Left lung (tissue), 14 donors: ENCODE measurements at places on chromosomes 1 and 21. TPM values are rescaled to one million over a fixed set of nuclear protein-coding genes. Genes with fewer than 3 reads are reported as not detected.

- DNase-seq: no peak
Observed at GRCh38 chr1:89147678-89148658, 22.1 kb upstream of the GBP2 start.

GRCh38 chr1:208393826-208394225, 149.6 kb upstream of the PLXNA2 start:
- DNase-seq: no peak

- no peak for DNase-seq
Observed at GRCh38 chr1:78869136-78869535, 137.4 kb downstream of the ADGRL4 start.

DNA sequence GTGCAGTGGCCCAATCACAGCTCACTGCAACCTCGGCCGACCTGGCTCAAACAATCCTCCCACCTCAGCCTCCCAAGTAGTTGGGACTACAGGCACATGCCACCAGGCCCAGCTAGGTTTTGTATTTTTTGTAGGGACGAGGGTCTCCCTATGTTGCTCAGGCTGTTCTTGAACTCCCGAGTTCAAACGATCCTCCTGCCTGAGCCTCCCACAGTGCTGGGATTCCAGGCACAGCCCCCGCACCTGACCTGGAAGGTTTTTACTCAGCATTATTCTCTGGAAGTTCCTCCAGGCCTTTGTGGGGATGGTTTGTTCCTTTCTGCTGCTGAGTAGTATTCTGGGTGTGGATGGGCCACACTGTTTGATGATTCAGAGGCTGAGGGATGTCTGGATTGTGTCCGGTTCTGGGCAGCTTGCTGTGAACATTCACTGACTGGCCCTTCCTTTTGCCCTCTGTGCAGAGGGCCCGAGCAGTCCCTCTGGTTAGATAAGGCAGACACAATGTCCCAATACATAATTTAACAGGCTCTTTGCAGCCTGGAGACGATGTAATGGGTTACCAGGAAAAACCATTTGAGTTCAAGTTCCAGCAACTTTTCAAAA, 6.0 kb upstream of the TRAPPC10 start:
- no peak for DNase-seq

DNA sequence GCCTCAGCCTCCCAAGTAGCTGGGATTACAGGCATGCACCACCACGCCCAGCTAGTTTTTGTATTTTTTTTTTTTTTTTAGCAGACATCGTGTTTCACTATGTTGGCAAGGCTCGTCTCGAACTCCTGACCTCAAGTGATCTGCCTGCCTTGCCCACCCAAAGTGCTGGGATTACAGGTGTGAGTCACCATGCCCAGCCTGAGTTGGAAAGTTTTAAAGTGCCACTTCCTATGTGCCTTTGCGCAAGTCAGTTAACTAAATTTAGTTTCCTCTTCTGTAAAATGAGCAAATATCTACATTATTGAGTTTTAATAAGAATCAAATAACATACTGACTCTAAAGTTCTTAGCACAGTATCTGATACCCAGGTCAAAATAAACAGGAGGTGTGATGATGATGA, 12.4 kb downstream of the SLC19A2 start:
- no peak for DNase-seq

GRCh38 chr1:247111700-247112478, 7.7 kb upstream of the ZNF669 start:
- peak; percentile 59 for DNase-seq

GRCh38 chr1:53321776-53322602, 5.9 kb downstream of the LRP8 start:
- peak; percentile 34 for DNase-seq

LCE3D gene
- polyA plus RNA-seq: not detected

ZFP69 gene
- polyA plus RNA-seq: 11.2 TPM

- DNase-seq: no peak
Observed at GRCh38 chr21:16117851-16118590, 388.2 kb downstream of the USP25 start.

GRCh38 chr1:234307726-234308125, 65.5 kb upstream of the COA6 start:
- no peak for DNase-seq

GRCh38 chr21:42594616-42595282, 58.7 kb upstream of the PDE9A start:
- no peak for DNase-seq

- no peak for DNase-seq
Observed at GRCh38 chr1:27427816-27428315, 35.4 kb downstream of the GPR3 start.

SDE2 gene
- 22.6 TPM for polyA plus RNA-seq

DNA sequence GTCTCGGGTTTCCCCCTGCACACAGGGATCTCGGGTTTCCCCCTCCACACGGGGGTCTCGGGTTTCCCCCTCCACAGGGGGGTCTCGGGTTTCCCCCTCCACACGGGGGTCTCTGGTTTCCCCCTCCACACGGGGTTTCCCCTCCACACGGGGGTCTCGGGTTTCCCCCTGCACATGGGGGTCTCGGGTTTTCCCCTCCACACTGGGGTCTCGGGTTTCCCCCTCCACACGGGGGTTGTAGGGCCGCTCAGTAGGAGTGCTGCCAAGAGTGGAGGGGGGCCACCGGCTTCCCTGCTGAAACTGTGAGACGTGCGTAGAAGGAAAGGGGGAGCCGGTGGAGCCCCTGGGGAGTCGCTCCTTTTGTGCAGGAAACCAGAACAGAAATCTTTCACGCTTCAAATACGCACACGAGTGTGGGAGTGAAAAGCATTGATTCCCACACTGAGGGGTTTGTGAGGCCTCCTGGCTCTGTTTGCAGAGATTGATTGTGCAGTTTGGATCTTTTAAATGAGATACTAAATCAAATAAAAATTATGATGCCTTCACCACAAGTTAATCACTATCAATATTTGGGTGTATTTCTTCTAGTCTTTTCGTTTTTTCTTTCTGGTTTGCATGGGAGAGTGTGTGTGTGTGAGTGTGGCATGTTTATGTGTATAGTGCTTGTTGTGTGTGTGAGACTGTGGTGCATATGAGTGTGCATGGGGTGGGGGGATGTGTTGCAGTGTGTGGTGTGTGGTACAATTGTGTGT, 54.3 kb upstream of the TRAPPC10 start:
- DNase-seq: no peak

DNA sequence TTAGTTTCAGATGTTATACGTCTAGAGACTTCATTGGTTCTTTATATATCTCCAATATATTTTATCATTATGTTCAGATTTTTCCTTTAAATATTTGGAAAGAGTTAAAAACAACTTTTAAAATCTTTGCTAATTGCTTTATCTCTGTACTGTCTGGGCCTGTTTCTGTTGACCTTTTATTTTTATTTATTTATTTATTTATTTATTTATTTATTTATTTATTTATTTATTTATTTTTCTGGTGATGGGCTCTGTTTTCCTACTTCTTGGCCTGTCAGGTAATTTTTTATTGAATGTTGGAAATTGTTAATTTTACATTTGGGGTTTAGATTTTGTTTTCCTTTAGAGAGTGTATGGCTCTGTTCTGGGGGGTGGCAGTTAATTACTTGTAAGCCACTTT, 279.7 kb upstream of the KAZN start:
- DNase-seq: no peak

GRCh38 chr1:12386130-12386529, 156.3 kb downstream of the VPS13D start:
- DNase-seq: no peak

GRCh38 chr1:65255035-65255655, 54.2 kb upstream of the DNAJC6 start:
- DNase-seq: peak; percentile 14

- no peak for DNase-seq
Observed at GRCh38 chr21:28522014-28522799, 470.5 kb downstream of the LTN1 start.

- no peak for DNase-seq
Observed at GRCh38 chr1:41222496-41222895, 19.6 kb downstream of the SCMH1 start.

DNA sequence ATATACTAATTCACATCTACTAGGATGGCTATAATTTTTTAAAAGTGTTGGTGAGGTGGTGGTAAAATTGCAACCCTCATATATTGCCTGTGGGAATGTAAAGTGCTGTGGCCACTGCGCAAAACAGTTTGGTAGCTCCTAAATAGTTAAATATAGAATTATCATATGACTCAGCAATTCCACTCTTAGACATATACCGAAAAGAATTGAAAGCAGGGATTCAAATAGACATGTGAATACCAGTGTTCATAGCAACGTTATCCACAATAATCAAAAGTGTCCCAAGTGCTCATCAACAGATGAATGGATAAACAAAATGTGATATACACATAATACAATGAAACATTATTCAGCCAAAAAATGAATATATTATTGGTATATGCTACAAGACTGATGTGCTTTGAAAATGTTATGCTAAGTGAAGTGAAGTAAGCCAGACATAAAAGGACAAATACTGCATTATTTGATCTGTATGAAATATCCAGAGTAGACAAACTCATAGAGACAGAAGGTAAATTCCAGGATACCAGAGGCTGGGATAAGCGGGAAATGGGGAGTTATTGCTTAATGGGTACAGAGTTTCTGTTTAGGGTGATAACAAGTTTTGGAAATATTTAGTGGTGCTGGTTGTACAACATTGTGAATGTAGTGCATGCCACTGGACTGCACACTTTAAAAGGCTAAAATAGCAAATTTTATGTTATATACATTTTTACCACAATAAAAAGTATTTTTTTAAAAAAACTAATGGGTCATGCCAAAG, 342.5 kb downstream of the SEC16B start:
- no peak for DNase-seq

DNA sequence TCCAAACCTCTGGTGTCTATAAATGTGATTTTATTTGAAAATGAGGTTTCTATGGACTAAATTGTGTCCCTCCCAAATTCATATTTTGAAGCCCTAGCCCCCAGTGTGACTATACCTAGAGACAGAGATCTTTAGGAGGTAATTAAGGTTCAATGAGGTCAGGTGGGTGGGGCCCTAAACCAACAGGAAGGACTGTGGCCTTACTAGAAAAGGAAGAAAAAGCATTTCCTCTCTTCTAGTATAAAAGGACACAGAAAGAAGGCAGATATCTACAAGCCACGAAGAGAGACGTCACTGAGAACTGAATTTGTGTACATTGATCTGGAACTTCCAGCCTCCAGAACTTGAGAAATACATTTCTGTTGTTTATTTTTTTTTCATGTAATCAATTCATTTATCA, 123.1 kb upstream of the RUNX1 start:
- no peak for DNase-seq

DNA sequence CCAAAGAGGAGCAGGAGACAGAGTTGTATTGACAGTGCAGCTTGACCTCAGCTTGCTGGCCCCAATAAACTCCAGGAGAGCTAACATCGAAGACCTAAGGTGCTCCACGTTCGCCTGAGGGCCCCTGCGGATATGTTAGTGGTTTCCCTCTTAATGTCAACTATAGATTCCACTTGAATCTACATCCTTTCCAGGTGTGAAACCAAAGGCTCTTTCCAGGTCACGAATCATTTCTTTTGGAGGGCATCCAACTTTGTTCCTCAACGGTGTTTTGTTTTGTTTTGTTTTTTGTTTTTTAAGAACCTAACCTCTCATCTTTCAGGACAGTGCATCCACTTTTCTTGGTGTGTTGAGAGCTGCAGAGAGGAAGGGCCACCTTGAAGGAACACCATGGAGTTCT, 267.6 kb upstream of the SGIP1 start:
- DNase-seq: no peak

GRCh38 chr1:196070940-196071339, 537.3 kb downstream of the KCNT2 start:
- DNase-seq: no peak

- no peak for DNase-seq
Observed at GRCh38 chr1:115543247-115543646, 98.5 kb upstream of the VANGL1 start.

DNA sequence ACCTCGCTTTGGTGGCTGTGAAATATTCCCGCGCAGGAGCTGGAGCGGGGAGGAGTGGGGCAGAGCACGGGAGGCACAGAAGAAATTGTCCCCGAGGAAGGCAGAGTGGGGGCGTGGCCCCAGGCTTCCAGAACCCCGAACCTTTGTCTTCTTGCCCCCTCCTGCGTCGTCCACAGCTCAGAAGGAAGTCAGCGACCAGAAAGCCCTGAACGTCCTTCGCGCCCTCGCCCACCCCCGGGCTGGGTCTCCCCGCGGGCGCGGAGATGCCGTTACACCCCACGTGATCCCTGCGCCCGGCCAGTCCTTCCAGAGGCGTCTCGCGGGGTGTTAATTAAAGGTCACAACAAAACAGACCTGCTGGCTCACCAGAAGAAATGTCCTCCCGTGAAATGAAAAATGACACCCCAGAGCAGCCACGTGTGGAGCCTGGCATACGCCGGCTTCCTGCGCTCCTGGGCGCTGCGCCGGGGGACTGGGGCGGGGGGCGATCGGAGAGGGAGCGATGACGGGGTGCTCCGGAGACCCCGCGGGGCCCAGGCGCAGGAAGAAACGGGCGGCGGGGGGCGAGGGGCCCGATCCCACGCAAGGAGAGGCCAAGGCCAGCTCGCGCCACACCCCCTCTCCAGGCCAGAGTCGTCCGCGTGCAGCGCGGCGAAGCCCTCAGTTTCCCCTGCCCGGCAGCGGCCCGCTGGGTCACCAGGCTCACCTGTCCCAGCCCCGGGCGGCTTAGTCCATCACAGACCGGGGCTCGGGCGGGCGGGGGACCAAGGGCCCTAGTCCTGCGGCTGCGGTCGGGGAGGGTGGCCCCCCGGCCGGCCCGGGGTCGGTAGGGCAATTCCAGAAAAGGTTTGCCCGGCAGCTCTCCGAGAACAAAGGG, 995 bp upstream of the KIF26B start:
- peak; percentile 82 for DNase-seq

PRELP gene
- 1.6 TPM for polyA plus RNA-seq

DNA sequence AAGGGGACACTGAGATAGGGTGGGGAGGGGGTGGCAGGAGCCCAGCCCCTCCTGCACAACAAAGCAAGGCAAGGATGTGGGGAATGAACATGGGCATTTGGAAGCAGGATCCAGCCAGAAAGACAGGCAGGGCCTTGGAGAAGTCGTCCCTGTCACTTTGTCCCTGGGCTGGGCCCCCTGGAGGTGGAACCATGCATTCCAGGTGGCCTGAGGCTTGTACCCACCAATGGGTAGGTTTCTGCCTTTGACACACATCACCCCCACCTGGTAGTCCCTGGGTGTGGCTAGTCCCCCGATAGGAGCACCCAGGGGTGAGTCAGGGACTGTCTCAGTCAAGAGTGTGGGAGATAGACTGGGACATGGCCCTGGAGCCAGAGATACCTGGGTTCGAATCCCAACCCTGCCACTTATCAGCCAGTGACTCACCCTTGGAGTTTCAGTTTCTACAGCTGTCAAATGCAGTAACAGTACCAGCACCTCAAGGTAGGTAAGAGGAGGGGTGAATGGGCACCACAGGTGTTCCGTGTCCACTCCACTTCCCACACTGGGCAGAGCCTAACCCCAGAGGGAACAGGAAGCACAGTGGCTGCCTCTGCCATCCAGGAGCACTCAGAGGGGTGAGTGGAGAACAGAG, 10.0 kb downstream of the PLA2G2D start:
- no peak for DNase-seq

- no peak for DNase-seq
Observed at GRCh38 chr1:118999348-119000071, 11.4 kb upstream of the TBX15 start.

TRIM67 gene
- 0.51 TPM for polyA plus RNA-seq

PTGER3 gene
- 0.37 TPM for polyA plus RNA-seq
